IMR-90 (cell line): ENCODE measurements at places on chromosomes 3 and 15. TPM values are rescaled to one million over a fixed set of nuclear protein-coding genes. Genes with fewer than 3 reads are reported as not detected.

- DNase-seq: no peak
These were observed 129.6 kb downstream of the NR2F2 start for GRCh38 chr15:96460106-96460505.

DNA sequence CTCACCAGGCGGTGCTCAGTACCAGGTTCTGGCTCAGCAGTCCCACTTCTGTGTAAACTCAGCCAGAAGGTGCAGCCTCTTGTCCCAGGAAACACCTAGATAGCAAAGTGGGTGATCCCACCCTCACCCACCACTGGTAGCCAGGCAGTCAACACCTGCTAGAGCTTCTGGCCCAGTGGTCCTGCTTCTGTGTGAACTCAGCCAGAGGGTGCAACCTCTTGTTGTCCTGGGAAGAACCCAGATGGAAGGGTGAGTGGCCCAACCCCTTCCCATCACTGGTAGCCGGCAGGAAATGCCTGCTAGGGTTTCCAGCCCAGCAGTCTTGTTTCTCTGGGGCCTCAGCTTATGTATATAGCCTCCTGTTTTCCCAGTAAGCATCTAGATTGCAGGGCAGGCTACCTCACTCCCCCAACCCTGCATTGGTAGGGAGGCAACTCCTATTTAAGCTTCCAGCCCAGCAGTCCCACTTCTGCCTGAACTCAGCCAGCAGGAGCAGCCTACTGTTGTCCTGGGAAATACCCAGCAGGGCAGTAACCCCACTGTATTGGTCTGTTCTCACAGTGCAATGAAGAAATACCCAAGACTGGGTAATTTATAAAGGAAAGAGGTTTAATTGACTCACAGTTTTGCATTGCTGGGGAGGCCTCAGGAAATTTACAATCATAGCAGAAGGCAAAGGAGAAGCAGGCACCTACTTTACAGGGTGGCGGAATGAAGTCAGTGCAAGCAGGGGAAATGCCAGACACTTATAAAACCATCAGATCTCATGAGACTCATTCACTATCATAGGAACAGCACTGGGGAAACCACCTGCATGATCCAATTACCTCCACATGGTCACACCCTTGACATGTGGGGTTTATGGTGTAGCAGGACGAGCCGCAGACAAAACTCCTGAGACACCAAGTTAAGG lies 110.6 kb downstream of the DTWD1 start:
- no peak for DNase-seq

DNA sequence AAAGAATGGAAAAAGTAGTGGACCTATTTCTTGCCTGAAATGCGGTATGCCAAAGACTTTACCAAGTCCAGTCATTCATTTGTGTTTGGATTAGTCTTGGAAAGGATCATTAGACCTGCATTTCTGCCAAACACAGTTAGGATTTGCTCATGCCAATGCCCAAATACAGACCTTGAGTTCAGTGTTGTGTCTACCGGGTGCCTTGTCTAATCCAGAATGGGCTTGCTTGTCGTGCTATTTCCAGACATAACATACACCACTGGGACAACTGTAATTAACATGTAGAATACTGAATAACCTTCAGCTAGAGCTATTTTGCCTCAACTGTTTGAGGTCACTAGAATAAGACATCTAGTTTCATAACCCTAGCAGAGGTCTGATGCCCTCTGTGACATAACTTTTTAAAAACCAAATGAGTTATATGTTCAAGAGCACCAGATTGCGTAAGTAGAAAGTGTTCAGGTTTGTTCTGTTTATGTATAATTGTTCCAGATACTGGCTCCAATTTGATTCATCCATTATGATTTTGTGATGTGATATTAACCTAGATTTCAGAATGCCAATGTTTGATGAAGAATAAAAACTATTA lies 145.3 kb upstream of the DPH6 start:
- DNase-seq: no peak

GRCh38 chr3:53885239-53885638 lies 3.3 kb upstream of the ACTR8 start:
- DNase-seq: peak; percentile 61

DNA sequence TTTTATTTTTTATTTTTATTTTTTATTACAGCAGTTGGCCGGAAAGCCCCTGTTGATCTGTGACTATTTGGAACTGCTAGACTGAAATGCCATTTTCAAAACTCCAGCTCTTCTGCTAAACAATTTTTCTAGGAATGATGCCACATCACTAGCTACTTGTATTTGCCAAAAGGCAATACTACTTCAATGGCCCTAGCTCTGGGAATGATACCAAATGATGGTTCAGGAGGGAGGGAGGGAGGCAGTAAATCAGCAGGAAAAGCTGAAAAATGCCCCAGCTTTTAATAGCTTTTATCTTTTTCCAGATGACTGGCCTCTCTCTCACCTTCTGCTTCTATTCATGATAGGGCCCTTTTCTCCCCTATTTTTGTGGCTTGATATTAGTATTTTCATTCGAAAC lies 2.6 kb upstream of the CHL1 start:
- DNase-seq: no peak

DNA sequence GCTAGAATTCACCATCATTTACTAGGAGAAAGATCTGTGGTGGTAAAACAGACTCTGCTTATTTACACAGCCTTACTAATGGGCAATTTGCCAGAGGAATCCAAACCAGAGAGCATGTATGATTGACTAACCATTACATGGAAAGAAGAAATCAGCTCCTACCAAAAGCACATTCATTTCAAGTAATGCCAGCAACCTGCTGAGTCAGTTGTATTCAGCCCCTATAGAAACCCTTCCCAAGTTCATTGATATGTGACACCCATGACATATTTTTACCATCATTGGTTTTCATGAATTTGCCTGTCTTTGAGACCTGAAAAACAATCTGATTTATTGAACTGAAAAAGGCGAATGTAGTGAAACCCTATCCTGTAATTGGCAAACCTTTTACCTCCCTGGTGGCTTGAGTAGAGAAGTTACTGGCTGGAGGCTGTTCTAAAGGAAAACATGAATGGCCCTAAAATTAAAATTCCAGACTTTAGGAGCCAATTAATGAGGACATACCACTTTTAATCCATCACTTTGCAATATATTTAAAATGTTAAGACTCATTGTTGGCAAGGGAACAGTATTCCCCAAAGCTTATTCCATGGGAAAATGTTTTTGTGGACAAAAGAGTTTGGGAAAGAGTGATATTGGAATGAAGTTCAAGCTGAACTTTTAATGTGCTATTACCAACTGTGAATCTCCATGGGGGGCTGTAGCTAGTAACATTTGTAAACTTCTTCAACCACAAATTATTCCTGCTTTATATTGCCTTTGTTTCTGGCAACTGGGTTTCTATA lies 542.9 kb downstream of the FHIT start:
- DNase-seq: peak; percentile 75

- no peak for DNase-seq
These were observed 113.8 kb downstream of the PPM1L start for GRCh38 chr3:160869825-160870224.

DNA sequence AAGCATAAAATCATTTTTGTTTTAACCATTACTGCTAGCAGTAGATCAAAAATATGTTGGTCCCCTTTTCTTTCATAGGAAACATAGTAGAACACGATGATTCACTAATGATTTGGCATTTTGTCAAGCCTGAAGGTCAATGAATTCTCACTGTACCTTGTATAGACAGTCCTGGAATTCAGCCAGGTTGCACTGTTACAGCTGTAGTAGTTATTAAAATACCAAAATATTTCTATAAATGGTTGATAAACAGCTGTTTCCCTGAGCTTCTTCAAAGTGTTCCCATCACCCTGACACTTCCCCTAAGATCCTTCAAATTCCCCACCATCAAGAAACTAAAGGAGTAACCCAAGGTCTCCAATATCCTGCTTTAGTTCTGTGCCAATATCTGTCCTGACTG lies 200.9 kb downstream of the ATP8B4 start:
- peak; percentile 51 for DNase-seq

- peak; percentile 60 for DNase-seq
These were observed 208.4 kb downstream of the TP63 start for GRCh38 chr3:189839576-189839975.

DNA sequence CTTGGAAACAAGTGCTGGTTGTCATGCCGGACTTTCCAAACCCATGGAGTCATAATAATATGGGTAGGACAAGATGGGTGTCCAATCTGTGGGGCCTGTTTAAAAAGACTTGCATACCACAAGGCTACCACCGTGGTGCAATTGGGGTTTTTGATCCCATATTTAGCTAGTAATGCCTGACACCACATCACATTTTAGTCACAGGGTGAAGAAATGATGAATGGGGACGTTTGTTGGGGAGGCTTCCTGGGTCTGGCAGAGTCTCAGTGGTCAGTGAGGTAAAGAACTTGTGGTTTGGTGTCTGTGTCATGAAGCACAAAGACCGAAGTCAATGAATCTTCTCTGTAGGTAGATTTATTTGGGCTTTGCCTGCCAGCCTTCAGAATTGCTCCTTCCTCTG lies 31.0 kb downstream of the P3H2 start:
- no peak for DNase-seq

SLC12A1 gene
- not detected in 2 replicates for total RNA-seq

GALNT15 gene
- 14.7 and 19.7 TPM in 2 replicates for total RNA-seq

FOXB1 gene
- total RNA-seq: not detected in 2 replicates

STXBP5L gene
- not detected in 2 replicates for total RNA-seq
